ENCODE measurements at places on chromosomes 4 and X. TPM values are rescaled to one million over a fixed set of nuclear protein-coding genes. Genes with fewer than 3 reads are reported as not detected.

GRCh38 chrX:40849906-40850823, 114.8 kb upstream of the MED14 start:
- DNase-seq = no peak

- DNase-seq = no peak
Observed at GRCh38 chr4:11769434-11769833, 340.7 kb upstream of the HS3ST1 start.

- DNase-seq = no peak
Observed at GRCh38 chr4:128980816-128981326, 112.5 kb downstream of the SCLT1 start.

DNA sequence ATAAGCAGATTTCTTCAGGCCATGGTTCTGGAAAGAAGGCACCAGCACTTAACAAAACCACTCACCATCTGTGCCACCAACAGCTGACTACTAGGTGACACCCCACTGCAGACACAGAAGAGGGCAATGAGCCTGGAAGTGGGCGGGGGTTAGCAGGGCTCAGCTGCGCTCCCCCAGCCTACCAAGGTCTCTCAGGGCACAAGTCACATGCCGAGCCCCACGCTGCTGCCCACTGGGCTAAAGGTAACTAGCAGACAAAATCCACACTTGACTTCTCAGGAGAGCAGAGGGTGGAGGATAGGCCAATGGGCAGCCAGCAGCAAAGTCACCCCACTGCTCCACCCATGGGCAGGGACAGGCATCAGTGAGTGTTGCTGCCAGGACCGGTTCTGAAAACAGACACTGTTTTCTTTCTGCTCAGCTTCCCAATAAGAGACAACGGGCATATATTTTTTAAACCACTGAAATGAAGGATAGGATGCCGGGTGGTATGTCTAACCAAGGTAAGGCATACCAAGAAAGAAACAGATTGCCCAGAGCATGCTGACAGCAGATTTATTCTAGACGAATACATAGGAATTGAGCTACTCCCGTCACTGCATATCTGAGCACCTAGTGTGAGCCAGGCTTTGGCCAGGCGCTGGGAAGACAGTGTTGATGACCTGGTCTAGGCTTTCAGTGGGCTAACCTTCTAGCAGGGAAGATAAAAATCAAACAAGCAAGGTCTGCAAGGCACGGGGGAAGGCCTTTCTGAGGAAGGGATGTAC, 20.1 kb downstream of the ACSL1 start:
- peak; percentile 90 for DNase-seq

- no peak for DNase-seq
Observed at GRCh38 chrX:27964432-27964831, 16.8 kb downstream of the DCAF8L1 start.

GRCh38 chr4:29051381-29051965, 1668.7 kb upstream of the PCDH7 start:
- DNase-seq = no peak

- DNase-seq = no peak
Observed at GRCh38 chr4:84796394-84796793, 170.1 kb downstream of the WDFY3 start.

GRCh38 chr4:38535717-38536116, 128.3 kb upstream of the KLF3 start:
- no peak for DNase-seq

DNA sequence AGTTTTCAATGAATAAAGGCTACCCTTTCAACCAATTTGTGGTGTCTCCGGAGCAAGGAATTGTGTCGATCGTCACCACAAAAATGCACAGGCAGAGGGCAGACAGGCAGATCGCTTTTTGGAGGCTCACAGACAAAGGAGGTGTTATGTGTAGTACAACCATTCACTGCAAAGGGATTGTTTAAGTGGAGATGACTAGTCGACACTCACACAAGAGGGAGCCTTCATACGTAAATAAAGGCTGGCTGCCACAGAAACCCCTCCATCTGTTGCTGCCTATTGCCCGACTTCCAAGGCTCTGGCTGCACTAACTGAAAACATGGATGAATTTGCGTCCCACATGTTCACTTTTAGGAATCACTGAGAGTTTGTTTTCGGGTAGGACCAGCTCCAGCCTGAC, 281.1 kb downstream of the NKX6-1 start:
- DNase-seq = no peak

Gene GPR78
- not detected for total RNA-seq

- DNase-seq = no peak
Observed at GRCh38 chr4:121182296-121182695, 18.2 kb upstream of the TNIP3 start.

DNA sequence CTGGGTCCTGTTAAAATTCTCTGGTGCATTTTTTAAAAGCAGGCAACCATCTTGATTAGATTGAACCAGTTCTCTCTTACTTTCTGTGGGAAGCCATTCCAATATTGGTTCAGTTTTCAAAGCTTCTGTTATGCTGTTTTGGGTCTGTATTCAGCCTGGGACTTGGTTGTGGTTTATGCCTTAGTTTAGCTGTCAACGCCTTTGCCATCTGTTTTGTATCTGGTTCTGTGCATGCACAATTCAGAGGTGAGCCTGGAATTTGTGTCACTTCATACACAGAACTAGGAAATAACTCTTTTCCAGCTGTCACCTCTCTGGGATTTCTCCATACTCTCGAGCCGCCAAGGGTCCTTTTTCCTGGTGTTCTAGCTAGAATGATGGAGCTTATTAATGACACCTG, 46.2 kb downstream of the STAP1 start:
- DNase-seq = no peak

Gene ATP11C
- 6.0 TPM for total RNA-seq

Gene PHKA1
- total RNA-seq = 16.1 TPM

DNA sequence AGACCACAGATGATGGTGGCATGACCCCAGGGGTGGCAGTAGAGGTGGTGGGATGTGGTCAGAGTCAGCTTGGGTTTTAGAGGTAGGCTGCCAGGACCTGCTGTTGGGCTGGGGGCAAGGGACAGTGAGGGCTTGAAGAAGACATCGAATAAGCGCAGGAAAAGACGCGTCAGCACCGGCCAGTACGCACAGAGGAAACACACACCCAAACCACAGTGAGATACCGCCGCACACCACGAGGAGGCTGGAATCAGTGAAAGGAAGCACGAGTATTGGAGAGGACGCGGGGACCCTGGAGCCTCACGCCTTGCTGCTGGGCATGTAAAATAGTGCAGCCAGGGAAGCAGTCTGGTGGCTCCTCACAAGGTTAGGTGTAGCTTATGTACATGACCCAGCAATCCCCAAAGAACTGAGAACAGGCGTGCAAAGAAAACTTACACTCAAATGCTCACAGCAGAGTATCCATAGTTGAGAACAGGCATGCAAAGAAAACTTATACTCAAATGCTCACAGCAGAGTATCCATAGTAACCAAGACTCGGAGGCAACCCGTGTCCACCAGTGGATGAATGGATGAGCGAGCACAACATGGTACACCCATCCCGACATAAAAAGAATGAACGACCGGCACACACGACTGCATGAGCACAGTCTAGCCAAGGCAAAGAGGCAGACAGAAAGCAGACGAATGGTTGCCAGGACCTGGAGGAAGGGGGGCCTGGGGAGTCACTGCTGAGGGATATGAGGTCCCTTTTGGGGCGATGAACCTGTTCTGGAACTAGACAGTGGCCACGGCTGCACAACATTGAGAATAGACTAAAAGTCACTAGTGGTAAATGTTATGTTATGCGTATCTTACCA, 13.3 kb downstream of the PDZD4 start:
- DNase-seq = no peak

DNA sequence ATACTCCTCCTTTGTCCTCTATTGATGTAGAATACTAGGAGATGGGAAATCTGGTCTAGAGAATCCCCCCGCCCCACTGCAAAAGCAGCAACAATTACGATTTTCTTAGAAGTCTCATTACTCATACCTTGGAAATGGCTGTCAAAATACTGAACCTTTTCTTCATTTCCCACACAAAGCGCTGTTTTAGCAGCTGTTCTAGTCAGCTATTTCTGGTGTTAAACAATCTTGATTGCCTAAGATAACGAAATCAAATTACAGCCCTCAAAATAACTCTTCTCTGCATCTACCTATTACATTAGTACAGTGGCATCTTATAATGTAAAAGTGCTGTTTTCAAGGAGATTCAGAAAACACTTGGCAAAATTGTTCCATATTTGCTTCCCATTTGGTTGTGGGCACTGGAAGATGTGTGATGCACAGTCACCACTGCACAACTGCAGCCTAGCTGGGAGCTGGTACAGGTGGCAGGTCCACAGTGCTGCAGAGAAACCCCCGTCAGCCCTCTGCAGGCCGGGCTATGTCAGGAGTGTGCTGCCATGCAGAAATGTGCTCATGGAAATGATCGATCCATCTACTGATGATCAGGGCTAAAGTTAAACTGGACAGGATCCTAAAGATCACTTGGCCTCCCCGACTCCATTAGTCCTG, 50.4 kb downstream of the TBC1D9 start:
- no peak for DNase-seq

- no peak for DNase-seq
Observed at GRCh38 chr4:185853841-185854240, 41.8 kb upstream of the SORBS2 start.

DNA sequence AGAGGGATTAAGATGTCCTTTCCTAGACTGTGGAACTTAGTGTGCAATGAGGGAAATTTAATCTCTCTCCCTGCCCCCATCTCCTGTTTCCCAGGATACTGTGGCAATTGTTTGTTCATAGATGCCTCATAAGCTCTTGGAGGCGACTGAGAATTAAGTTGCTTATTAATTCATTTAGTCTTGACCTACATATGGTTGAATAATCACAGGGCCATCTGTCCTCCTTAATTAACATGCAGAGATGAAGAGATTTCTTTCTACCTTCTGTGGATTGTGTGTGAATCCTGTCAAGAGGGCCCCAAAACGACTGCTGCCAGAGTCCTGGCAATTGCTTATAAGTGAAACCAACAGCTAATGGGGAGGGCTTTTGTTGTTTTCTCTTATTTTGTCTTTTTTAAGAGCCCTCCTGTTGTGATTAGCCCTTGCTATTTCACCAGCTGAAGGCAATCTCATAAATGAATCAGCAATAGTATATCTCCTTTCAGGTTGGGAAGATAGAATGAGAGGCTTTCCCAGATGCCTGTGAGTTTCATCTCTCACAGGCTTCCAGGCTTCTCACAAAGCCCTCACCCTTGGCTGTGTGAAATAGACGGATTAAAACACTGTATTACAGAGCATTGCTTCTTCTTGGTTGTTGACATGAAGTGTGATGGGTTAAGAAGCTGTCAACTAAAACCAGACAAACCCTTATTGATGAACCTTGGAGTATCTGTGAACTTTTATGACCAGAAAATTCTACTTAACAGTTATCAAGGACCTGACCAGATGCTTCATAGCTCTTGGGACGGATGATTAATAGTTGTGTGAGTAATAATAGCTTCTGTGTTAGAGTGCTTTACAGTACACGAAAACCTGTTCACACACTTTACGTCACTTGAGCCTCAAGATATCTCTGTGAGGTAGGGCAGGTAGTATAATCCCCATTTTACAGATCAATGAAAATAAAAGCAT, 58.5 kb downstream of the PGRMC2 start:
- DNase-seq = no peak

DNA sequence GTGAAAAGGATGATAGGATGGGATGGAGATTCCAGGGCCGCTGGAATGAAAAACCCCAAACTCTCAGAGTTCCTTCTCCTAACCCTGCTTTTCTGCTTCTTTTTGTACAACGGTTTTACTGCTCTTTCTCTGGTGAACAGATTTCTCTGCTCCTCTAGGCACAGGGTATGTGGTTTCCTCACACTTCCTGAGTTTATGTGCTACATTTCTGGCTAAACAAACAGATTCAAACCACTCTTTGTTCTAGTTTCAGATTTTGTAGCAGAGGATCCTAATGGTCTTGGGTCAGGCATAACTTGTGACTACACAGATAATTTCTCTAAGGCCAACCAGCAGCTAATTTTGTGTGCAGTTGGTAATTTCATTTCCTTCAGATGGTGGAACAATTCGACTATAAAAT, 52.6 kb downstream of the OSTC start:
- no peak for DNase-seq

GRCh38 chr4:150562250-150562649, 19.7 kb upstream of the MAB21L2 start:
- no peak for DNase-seq

DNA sequence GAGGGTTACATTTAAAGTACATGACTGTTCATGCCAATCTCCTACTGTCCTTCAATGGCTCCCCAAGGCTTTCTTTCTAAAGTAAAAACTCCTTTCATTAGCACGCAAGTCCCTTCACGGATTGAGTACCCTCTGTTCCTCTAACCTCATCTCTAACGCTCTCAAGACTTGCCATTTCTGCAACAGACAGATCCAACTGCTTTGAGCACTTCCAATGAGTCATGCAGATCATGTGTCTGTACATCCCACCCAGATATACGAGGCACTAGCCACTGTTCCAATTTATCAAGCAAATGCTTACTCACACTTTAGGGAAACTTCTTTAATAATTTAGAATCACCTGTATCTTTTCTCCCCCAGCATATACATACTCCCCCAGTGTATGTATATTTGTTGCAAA, 332.5 kb upstream of the ZFP42 start:
- DNase-seq = no peak

DNA sequence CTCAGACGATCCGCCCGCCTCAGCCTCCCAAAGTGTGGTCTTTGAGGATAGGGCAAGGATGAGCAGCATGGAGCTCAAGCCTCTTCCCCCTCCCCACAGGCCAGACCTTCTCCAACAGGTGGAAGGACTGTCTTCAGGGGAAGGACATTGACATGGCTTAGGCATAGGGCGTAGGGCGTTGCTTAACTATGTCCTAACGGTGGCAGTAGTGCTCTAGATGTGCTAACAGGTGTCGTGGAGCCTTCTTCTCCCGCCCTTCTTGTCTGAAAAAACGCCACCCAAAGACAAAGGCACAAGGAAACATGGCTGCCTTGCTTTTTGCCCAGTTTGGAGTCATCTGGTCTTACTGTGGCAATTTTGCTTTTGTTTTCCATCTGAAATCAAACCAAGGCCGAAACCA, 219.8 kb downstream of the OR13H1 start:
- no peak for DNase-seq

DNA sequence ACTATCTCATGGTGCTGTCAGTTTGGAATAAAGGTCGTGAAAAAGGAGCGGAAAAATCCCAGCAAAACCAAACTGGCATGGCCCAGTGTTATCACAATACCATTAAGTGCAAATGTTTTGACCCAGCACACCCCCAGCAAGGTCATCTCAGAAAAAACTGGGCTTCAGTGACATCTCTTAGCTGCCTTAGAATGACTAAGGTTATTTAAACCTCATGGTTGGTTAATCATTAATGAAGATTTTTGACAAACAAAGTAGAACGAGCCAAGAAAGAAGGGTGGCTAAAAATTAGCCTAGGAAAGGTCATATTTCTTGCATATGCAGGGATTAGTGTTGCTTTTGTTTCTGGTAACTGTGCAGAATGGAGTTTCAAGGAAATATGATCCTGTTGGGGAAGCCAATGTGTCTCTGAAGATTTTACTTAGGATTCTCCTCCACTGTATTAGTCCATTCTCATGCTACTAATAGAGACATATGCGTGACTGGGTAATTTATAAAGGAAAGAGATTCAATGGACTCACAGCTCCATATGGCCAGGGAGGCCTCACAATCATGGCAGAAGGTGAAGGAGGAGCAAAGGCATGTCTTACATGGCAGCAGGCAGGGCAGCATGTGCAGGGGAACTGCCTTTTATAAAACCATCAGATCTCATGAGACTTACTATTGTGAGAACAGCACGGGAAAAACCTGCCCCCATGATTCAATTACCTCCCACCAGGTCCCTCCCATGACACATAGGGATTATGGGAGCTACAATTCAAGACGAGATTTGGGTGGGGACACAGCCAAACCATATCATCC, 83.5 kb downstream of the CHRNA9 start:
- DNase-seq = no peak
